ENCODE measurements at places on chromosomes 7 and 10.

GRCh38 chr10:129959544-129960480 is 4.3 kb downstream of the EBF3 start:
- DNase-seq = peak; percentile 31

DNA sequence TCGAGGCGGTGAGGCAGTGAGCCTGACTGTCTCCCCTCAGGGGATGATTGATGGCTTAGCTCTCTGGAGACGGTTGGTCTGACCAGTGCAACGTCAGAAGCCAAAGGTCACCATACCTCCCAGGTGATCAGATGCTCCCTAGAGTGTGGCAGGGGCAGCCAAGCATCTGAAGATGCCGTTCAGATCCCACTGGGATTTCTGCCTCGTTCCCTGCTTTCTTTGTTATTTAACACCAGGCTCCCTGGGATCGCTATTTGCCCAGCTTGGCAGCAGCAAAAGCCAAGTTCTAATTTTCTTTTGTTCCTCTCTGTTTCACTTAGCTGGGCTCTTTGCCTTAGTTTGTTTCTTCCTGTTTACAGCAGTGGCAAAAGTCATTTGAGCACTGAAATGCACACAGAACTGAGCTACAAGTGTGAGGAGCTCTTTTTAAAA is 53.5 kb upstream of the SVIL start:
- DNase-seq = no peak

DNA sequence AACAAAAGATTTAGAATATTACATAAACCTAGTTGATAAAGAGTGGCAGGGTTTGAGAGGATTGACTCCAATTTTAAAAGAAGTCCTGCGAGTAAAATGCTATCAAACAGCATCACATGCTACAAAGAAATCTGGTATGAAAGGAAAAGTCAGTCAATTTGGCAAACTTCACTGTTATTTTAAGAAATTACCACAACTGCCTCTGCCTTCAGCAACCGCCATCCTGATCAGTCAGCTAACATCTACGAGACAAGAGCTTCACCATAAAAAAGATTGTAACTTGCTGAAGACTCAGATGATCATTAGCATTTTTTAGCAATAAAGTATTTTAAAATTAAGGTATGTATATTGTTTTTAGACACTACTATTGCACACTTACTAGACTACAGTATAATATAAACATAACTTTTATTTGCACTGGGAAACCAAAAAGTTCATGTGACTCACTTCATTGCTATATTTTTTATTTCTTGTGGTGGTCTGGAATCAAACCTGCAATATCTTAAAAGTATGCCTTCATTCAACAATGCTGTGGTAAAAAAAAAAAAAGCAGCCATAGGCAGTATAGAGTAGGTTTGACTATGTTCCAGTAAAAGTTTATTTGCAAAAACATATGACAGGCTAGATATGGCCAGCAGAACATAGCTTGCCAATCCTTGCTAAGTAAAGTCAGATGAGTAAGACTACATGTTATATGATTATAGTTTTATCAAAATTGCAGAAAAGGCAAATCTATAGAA is 74.4 kb downstream of the GLCCI1 start:
- DNase-seq = no peak

- DNase-seq = no peak
Measured at GRCh38 chr7:150329331-150330120, 6.2 kb upstream of the ACTR3C start.

DNA sequence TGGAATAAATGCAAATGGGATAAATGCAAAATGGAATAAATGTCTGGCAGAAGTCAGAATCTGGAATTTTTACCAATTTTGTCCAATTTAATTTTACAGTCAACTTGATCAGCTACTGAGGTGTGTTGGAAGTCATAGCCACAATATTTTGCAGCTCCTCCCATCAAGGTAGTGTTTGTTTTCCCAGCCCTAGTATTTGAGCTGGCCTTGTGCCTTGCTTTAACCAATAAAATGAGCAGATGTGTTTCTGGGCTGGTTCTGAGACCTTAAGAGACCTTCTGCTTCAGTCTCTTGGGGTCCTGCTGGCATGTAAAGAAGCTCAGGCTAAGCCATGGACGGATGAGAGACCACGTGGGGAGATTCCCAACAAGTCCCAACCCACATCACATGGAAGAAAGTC is 42.7 kb upstream of the RSBN1L start:
- DNase-seq = no peak

GRCh38 chr7:13879994-13880686 is 109.3 kb downstream of the ETV1 start:
- no peak for DNase-seq

GRCh38 chr7:29563590-29564495 is at the start of gene PRR15:
TSS of gene PRR15 (plus strand) at chr7:29563835. CDS start at chr7:29566330, 2,495 bp downstream.
- no peak for DNase-seq

DNA sequence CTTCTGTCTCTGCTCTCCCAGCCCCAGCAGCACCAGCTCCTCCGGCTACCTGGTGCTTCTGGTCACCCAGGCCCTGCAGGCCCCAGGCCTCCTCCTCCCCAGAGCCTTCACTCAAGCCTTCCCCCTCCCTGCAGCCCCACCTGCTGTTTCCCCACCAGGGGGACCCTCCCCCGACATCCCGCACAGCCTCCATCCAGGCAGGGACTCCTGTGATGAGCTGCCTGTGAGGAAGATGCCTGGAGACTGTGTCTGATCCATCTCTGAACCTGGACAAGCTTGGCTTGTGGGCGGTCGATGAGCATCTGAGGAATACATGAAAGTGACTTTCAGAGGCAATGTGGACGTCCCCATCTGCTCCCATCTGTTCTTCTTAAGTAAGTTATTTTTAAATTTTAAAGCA is 45.0 kb downstream of the RAMP3 start:
- no peak for DNase-seq

- DNase-seq = no peak
Measured at GRCh38 chr7:116432527-116432916, 67.0 kb upstream of the CAV2 start.

DNA sequence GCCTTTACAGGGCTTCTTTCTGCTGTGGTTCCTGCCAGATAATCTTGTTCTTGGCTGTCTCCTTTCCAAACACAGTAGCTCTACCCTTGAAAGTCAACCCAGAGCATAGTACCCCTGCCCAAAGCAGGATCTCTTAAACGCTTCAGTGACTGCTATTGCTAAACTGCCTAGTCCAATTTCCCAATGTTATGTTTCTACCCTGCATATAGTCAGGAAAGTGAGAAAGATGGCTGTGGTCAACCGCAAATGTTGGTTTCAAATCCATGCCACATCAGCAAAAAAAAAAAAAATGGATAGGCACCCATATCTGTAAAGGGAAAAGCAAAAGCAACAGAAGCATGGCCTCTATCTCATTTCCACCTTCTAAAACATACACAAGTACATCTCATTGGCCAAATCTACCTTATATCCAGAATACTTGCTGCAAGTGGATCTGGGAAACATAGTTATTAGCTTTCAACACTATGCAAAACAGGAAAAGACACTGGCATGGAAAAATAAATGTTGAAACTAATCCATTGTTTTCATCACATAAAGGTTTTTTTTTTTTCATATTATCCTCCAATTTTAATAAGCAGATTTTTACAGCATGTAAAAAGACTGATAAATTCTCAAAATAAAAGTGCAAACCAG is 59.8 kb downstream of the DNAJC1 start:
- no peak for DNase-seq

DNA sequence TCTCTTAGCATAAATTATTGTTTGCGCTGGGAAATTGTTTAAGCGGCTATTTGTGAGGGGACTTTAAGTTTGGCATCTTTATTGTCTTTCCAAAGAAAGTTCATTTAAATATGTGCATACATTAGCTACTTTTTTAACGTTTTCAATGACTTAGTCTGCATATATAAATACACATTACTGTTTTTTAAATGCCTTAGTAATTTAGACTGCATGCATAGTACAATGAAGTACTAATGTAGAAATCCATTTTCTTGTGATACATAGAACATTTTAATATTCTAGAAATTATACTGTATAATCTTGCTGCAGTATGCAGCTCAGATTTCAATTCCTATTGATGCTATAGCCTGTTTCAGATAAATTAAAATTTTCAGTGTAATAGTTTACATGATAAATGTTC is 325.4 kb downstream of the MALRD1 start:
- DNase-seq = no peak

Data from GM20000 (cell line).